Fibroblast of lung (primary cell): ENCODE measurements at places on chromosomes 5 and 9. TPM values are rescaled to one million over a fixed set of nuclear protein-coding genes. Genes with fewer than 3 reads are reported as not detected.
A peak's percentile ranks its signal among the peaks of the same experiment; 100 is the strongest.

KLF9 gene
- 8.3 and 27.0 TPM in 2 replicates for polyA plus RNA-seq

HTR4 gene
- not detected in 2 replicates for polyA plus RNA-seq

CDX1 gene
- polyA plus RNA-seq, result 0.09 and 1.8 TPM in 2 replicates

TRPM3 gene
- 0.05 and 0.09 TPM in 2 replicates for polyA plus RNA-seq

PCDHA7 gene
- polyA plus RNA-seq, result 0.10 and 2.5 TPM in 2 replicates

DNA sequence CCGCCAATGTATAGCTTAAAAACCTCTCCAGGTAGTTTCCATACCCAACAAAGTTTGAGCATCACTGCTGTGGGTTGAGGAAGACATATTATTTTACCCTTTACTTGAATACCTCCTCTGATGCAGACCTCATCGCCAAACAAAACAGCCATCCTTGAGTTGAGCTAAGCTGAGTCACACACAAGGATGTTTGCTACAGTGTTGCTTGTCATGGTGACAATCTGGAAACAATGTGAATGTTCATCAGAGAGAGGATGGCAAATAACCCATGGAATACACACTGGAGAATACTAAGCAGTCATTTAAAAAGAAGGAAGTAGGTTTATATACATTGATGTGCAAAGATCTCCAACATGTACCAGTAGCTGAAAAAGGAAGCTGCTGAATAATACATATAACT, 41.1 kb upstream of the TCF7 start:
- peaks cover 29% of the 10 kb centered on the region for H3K27me3 ChIP-seq
- H3K4me1 ChIP-seq, result no peaks in the 10 kb centered on the region
- H3K36me3 ChIP-seq, result no peaks in the 10 kb centered on the region
- DNase-seq, result peak; percentile 29
- H3K27ac ChIP-seq, result no peak overlapping the region

DNA sequence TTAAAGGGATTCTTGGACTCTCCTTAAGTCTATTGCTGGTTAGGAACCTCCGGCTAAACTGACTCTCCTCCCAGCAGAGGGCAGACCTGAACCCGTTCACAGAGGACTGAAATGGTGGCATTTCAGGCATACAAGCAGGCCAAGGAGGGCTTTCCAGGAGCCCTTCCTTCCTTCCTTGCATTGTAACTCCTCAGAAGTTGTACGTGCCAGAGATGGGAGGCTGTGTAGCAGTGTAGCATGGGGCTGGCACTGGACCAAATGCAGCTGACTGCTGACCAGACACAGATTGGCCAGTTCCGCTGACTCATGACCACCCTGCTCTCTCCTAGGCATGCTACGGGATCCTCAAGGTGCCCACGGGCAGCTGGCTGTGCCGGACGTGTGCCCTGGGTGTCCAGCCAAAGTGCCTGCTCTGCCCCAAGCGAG, 36.4 kb downstream of the JADE2 start:
- H3K27ac ChIP-seq, result no peak overlapping the region
- no peak overlapping the region for H3K4me3 ChIP-seq
- peaks cover 2% of the 10 kb centered on the region for H3K4me1 ChIP-seq
- H3K36me3 ChIP-seq, result peaks cover 27% of the 10 kb centered on the region
- H3K27me3 ChIP-seq, result no peaks in the 10 kb centered on the region

GRCh38 chr9:98673681-98674080, 35.1 kb downstream of the GABBR2 start:
- H3K27me3 ChIP-seq, result peaks cover 3% of the 10 kb centered on the region
- no peak overlapping the region for H3K4me3 ChIP-seq

DNA sequence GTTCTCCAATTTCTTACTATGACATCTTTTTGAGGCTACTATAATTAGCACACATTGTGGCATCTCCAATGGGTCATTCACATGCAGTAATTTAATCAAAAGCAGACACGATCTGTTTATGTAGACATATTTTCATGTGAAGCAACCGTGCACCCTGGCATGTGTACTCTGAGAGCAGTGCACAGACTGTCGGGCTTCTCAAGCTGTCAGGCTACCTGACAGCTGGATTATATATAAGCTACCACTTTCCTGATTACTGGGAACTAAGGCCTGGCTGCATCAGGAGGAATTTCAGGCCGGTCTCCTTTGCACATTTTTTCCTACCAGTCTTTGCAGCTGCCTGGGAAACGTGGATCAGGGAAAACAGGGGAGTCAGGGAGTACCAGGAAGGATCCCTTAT, 197.5 kb downstream of the MAPKAP1 start:
- peaks cover 20% of the 10 kb centered on the region for H3K4me1 ChIP-seq
- DNase-seq, result peak; percentile 93
- H3K27ac ChIP-seq, result peak overlapping the region; percentile 6
- no peaks in the 10 kb centered on the region for H3K27me3 ChIP-seq

- H3K4me3 ChIP-seq, result no peak overlapping the region
- H3K27me3 ChIP-seq, result no peaks in the 10 kb centered on the region
- no peaks in the 10 kb centered on the region for H3K36me3 ChIP-seq
- peak overlapping the region; percentile 46 for H3K27ac ChIP-seq
These were observed 387.4 kb downstream of the ACTL7B start for GRCh38 chr9:108468364-108468763.

DNA sequence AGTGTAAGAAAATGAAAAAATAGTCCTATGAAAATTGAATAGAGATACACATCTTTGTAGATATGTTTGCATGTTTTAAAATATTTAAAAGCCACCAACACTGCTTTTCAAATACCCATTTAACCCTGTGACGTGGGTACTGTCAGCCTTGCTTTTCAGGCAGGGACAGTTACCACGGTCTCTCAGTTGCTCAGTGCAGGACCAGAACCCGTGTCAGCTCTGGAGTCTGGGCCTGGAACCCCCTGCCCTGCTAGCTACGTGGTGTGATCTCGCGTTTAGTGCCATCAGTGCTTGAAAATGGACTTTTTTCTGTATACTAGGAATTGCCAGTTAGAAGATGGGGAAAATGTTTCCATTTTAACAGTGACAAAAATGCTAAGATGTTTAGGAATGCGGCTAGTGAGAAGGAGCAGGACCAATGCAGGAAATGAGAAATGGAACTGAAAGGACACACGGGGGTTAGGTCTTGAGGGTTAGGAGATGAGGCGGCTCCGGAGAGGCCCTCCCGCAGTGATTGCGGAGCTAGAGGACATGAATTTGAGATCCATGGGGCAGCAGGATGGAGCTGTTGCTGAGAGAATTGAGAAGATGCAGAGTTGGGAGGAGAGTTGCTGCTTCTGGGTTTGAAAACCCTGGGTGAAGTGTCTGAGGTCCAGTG, 13.7 kb downstream of the RNU6ATAC start:
- H3K36me3 ChIP-seq, result peaks cover 45% of the 10 kb centered on the region
- DNase-seq, result no peak
- no peak overlapping the region for H3K4me3 ChIP-seq
- H3K27me3 ChIP-seq, result no peaks in the 10 kb centered on the region
- peaks cover 2% of the 10 kb centered on the region for H3K4me1 ChIP-seq

GRCh38 chr9:114122136-114123027, 23.3 kb upstream of the KIF12 start:
- H3K4me1 ChIP-seq, result no peaks in the 10 kb centered on the region
- H3K4me3 ChIP-seq, result no peak overlapping the region
- DNase-seq, result no peak
- no peaks in the 10 kb centered on the region for H3K36me3 ChIP-seq
- peaks cover 23% of the 10 kb centered on the region for H3K27me3 ChIP-seq

GRCh38 chr5:10555277-10555684, 8.6 kb upstream of the ANKRD33B start:
- H3K36me3 ChIP-seq, result no peaks in the 10 kb centered on the region
- no peaks in the 10 kb centered on the region for H3K27me3 ChIP-seq
- peaks cover 37% of the 10 kb centered on the region for H3K4me1 ChIP-seq
- H3K4me3 ChIP-seq, result no peak overlapping the region
- peak; percentile 67 for DNase-seq
- H3K27ac ChIP-seq, result peak overlapping the region; percentile 5

DNA sequence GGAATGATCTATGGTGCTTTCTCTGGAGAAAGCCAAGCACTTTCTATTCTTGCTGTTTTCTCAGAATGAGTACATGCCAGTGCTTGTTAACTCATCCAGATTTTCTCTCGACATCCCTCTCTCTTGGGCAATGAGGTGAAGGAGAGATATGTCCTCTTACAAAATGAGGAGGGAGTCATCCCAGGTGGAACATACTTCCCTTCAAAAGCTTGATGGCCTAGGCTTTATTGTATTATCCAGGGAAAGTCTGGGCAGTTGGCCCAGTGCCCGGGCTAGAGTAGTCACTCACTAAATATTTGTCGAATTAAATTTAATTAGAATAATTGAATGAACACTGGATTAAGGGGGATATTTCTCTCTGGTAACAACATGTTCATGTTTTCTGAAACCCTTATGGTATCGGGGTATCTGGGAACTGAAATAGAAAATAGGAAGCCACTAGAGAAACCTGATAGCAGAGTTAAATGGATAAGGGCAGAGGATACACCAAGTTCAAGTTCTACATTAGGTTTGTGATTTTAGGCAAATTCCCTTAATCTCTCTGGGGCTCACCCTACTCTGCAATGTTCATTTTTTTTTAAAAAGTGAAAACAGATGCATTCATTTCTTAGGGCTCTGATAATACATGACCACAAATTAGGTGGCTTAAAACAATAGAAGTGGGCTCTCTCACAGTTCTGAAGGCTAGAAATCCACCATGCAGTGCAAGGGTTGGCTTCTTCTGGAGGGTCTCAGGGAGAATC, 99.6 kb downstream of the LIFR start:
- no peaks in the 10 kb centered on the region for H3K4me1 ChIP-seq
- H3K4me3 ChIP-seq, result no peak overlapping the region
- H3K27me3 ChIP-seq, result no peaks in the 10 kb centered on the region
- no peaks in the 10 kb centered on the region for H3K36me3 ChIP-seq
